ENCODE measurements at places on chromosomes 2 and 18. TPM values are rescaled to one million over a fixed set of nuclear protein-coding genes. Genes with fewer than 3 reads are reported as not detected.

- DNase-seq = no peak
Observed at GRCh38 chr18:67151366-67151765, 365.2 kb downstream of the DSEL start.

DNA sequence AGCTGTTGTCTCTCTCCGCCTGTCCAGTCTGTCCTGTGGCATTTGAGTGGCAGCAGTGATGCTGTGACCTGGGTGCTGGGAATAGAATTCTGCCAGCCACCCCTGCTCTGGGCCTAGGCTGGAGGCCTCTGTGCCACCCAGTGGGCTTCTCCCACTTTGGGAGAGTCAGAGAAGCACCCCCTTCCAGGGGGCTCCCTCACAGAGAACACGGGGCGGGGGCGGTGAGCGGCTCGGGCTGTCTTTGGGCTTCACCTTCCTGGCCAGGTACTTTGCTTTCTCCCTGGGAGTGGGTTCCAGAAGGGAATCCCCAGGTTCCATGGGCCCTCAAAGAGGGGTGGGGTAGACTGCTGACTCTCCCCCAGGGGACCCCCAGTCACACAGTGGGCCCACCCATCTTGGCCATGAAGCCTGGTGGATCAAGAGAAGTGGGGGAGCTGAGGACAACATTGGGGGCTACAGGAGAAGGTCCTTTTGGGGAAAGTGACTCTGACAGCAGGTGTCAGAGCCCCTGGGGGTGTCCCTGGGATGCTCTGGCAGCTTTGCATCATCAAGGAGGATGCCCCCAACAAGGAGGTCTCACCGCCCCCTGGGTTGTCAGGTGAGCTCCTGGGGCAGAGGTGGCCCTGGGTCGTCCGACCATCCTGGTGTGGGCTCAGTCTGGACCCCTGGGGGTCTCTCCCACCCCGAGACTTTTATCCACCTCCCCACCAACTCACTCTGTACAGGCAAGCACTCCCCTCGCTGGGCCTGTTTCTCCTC lies 18.8 kb upstream of the BOK start:
- no peak for DNase-seq

DNA sequence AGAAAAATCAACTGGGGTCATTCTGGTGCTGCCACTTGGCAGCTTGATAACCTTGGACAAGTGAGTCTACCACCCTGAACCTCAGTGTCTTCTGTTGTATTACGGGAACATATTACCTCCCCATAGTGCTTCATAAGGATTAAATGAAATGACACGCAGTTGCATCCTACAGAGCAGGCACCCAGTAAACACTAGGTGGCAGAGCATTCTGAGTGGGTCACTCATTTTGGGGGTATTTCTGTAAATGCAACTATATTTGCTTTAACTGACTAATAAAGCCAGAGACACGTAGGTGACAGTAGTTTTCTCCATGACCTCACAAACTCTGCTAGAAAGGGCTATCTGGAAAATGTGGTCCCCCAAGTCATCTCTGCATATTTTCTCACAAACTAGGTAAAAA lies 4.7 kb downstream of the CD226 start:
- DNase-seq = no peak

DNA sequence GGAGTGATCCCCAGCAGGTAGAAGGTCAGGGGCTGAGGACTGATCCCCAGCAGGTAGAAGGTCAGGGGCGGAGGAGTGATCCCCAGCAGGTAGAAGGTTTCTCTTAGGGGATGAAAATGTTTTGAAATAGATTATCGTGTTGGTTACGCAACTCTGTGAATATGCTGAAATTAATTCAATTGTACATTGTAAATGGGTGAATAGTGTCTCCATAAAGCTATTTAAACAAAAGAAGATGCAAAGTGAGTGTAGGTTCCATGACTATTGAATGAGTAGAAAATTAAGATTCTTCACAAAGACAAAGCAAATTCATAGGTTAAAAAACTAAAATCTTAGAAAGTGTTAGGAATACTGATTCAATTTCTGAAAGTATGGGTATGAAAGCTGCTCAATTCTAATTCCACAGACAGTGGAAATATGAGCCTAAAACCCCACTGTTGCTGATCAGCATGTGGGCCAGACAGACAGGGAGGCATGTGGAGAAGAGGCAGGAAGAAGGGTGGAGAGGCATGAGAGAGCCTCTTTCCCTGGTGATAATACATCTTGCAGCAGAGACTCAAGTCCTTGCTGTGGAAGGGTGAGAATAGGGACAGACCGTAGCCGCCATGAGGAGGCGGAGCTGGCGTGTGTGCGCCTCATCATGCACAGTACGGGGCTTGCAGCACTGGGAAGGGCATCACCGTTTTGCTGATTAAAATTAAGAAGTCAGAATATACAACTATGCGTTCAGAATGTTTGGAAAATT lies 85.9 kb upstream of the NFATC1 start:
- DNase-seq = no peak

GRCh38 chr18:51162617-51163016 lies 34.9 kb downstream of the MEX3C start:
- DNase-seq = no peak

DNA sequence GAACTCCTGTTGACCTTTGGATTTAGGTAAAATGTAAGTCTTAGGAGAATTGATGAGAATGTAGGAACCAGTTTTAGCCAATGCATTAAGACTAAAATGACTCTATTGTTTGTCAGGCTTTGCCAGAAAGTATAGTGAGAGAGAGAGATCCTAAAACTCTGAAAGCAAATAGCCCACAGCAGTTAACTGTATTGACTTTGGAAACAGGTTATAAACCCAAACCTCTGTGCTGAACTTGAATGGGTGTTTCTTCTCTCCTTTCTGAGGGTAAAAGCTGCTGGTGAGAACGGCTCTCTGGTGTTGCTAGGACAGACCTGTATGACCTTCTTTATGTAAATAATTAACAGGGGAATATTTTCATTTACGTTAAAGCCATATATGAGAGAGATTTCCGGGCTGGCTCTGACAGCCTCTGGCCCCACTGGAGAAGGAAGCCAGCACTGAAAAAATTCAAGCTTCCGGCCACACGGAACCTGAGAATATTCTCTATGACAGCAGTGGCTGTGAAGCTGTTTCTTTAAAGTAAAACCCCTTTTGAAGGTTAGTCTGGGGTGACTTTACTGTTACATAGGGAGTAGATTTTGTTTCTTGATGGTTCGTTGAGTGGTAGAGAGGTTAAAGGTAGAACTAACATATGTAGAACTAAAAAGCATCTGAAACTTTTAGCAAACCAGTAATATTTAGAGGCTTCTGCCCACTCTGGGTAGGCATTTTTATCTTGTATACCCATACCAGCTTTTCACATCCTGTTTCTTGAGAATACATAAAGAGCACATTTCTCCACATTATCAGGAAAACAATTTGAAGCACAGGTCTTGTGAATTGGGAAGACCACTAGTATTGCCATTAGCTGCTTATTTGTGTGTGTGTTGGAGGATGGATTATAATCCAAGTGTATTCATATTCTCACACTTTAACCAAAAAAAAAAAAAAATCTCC lies 123.8 kb downstream of the SPTBN1 start:
- DNase-seq = no peak

DNA sequence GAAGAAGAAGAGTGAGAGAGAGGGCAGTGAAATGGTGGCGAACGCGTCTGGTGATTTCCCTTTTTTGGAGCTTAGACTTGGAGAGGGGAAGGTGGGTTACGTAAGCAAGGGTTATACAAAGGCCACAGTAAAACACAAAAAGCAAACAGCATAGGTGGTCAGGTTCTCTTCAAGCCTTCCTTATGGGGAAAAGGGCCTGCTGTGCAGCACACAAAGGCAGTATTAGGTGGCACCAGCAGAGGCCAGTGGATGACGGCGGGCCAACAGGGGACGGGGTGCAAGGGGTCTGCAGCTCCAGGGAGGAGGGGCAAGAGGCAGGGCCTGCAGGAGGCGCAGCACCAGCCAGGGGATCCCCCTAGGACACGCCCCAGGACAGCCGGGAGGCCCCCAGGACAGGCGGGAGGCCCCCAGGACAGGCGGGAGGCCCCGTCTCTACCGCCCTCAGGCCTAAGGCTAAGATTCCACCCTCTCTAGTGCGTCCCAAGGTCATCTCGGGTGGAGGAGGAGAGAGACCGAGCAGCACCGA lies 32.6 kb upstream of the NPC1 start:
- no peak for DNase-seq

DNA sequence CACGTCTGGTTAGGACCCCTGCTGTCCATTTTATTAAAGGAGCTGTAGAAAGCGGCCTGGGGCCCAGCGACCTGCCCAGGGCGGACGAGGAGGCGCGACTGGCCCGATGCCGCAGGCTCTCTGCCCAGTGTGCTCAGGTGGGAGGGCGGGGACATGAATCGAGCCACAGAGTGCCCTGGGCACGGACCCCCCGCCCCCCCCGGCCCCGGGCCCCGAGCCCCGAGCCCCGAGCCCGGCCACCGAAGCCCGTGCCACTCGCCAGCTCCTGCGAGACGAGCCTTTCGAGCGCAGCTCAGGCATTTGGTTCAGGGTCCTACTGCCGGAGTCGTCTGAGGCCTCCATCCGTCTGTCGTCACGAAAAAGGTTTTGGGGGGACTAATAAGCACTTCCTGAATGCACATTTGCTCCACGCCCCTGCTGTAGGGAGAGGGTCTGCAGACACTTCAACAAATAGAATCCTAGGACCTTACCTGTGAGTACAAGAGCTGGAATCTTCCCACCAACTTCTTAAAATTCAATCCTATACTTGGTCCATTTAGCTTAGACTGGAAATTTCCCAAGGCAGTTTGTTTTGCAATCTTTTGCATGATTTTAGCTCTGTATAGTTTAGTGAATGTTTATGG lies 602 bp upstream of the ADAM17 start:
- no peak for DNase-seq

DNA sequence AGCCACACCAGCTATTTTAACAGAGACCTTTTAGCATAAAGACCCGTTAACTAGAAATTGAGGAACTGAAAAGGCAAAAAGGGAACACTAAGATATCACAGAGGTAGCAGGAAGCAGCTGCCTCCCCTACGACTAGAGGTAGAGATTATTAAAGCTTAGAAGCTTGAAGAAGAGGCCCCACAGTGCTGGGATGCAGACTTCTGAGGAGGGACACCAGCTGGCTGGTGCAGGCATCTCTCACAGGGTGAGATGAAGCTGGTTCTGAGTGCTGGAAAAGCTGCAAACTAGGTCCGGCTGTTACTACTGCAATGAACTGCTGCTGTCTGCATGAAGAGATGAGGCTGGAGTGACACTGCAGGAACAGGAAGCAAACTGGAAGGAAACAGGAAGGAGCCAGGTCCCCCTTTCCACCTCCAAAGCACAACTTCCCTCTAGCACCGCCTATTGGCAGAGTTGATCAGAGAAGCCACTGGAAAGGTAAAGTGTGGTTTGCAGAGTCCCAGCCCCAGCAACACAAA lies 61.2 kb upstream of the MRPS9 start:
- no peak for DNase-seq

GRCh38 chr2:25340181-25340921 lies 1.4 kb downstream of the DNMT3A start:
- DNase-seq = no peak

DNA sequence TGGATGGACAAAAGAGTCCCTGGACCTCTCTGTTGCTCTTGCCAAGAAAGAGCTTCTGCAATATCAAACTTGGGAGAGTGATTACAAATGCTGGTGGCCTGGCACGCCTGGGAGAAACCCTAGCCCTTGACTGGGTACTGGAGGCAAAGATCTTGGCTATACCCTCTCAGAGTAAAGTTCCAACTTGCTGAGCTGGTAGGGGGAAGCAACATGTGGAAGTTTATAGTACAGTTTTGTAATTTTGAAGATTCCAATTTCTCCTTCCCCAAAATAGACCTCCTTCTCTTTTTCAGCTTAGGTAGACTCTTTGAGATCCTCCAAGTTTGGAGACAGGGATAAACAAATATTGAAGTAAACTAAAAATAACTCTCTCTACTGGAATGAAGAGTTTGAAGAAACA lies 645.3 kb downstream of the NR4A2 start:
- no peak for DNase-seq

GRCh38 chr2:37472959-37473358 lies 128.5 kb downstream of the QPCT start:
- DNase-seq = peak; percentile 48

ITPRID2 gene
- total RNA-seq = 247 TPM

ROCK1 gene
- 67.2 TPM for total RNA-seq

COA5 gene
- total RNA-seq = 15.7 TPM

REG3A gene
- total RNA-seq = not detected

SFT2D3 gene
- 2.8 TPM for total RNA-seq

ESCO1 gene
- 6.3 TPM for total RNA-seq

REL gene
- 3.5 TPM for total RNA-seq

NYAP2 gene
- total RNA-seq = not detected
